ENCODE measurements at places on chromosomes 2 and 18.

- no peak for DNase-seq
These were observed 133.0 kb downstream of the MYO3B start for GRCh38 chr2:170310876-170311502.

GRCh38 chr18:61574665-61575064 lies 241.4 kb downstream of the CDH20 start:
- no peak for DNase-seq

DNA sequence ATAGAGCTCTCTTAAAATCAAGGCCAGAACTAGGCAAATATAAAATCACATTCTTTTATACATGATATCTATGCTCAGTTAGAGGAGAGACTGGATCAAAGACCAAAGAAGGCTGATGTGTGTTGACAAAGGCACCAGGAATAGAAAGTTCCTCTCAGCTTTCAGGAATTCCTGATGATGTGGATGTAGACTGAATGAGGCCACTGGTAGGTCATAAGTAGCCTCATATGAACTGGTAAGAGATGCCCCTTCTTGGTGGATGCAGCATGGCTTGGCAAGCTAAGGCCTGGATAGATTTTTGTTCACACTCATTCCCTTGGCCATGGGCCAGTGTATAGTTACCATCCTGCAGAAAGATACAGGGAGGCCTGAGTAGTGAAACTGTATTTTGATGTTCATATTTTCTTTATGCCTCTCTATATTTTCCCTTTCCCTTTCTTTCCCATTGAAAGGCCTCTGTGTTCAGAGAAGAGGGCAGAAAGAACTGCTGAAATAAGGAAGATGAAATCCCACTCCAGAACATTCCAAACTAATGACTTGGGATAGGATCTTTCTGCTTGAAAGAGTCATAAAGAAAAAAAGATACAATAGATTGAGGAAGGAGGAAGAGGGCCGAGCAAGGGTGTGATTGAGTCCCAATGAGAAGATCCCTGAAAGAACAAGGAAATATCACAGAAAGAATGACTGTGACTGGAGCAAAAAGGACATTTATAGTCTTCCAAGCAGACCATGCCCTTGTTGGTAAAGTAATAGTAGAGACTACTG lies 2182.7 kb upstream of the PIK3C3 start:
- DNase-seq = peak; percentile 68

DNA sequence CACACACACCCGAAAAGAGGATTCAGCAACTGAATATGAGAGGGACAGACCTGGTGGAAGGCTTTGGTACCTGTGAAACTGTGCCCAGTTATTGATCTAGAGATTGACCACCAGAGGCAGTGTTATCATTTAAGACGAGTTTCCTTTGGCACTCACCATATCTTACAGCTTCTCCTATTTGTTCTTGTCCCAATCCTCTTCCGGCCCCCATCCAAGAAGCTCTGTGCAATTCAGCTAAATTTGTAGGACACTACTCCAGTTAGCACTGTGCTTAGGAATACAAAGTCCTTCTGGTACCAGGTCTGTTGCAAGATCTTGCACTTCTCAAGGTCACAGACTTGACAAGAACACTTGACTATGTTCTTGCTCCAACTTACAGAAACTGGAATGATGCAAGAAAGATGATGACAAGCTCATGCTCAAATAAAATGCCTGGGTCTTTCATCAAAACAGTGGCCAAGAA lies 177.7 kb downstream of the TMEM247 start:
- DNase-seq = peak; percentile 63

- DNase-seq = no peak
These were observed 6.1 kb downstream of the LBH start for GRCh38 chr2:30237239-30237965.

- no peak for DNase-seq
These were observed 404.7 kb downstream of the BCL11A start for GRCh38 chr2:60148716-60149115.

- peak; percentile 59 for DNase-seq
These were observed 61.0 kb downstream of the GRB14 start for GRCh38 chr2:164560181-164560792.

- DNase-seq = no peak
These were observed 812.6 kb upstream of the LRATD1 start for GRCh38 chr2:13819896-13820295.

DNA sequence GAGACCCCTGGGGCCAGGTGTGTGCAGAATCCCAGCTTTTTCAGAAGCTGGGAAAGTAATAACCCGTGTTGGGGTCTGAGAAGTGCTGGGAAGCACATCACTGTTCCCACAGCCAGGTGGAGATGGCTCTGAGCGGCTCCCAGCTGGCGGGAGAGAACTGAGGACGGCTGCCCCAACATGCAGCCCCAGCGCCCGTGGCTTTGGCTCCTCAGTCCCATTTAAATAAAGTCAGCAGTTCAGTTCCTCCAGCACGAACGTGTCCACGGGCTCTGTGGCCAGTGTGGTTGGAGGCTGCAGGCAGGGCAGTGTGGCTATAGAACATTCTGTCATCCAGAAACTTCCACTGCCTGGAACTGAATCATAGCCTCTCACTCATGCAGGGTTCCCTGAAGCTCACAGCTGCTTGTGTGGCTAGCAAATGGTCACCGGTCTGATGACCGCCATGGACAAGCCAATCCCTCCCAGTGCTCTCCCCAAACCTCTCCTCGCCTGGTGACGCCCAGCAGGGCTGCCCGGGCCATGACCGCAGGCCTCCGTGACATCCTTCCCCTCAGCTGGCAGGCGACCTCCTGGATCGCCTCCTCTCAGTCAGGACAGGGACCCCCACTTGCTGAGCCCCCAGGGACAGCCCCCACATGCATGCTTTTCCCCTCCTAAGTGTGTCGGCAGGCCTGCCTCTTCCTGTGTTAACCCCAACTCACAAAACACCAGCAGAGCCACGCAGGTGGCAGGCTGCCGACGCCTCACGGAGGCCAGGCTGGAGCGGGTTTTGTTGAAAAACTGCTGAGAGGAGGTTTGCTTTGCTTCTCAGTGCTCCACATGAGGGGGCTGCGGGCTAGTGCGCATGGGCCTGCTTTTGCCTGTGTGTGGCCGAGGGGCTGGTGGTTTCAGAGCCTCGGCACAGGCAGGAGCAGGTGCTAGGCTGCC lies 1.3 kb downstream of the RTP5 start:
- no peak for DNase-seq

DNA sequence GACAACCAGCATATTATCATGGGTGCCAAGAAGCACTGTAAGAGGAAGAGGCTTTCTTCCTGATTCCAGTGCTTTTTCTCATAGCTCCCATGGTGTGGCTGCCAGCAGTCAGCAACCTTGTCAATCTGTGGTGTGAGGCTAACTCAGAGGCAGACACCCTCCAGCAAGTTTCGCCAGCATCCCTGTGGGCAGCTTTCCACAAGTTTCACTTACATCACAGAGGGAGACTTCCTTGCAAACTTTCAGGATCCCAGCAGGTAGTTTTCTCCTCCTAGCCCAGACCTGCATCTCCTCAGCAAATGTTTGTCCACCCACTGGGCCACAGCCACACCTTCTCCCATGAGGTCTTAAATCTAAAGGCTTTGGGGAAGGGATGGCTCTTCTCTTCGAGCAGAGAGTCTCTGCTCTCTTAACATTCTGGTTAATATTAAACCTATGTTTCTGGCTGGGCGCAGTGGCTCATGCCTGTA lies 9.1 kb downstream of the DNAH7 start:
- DNase-seq = no peak

DNA sequence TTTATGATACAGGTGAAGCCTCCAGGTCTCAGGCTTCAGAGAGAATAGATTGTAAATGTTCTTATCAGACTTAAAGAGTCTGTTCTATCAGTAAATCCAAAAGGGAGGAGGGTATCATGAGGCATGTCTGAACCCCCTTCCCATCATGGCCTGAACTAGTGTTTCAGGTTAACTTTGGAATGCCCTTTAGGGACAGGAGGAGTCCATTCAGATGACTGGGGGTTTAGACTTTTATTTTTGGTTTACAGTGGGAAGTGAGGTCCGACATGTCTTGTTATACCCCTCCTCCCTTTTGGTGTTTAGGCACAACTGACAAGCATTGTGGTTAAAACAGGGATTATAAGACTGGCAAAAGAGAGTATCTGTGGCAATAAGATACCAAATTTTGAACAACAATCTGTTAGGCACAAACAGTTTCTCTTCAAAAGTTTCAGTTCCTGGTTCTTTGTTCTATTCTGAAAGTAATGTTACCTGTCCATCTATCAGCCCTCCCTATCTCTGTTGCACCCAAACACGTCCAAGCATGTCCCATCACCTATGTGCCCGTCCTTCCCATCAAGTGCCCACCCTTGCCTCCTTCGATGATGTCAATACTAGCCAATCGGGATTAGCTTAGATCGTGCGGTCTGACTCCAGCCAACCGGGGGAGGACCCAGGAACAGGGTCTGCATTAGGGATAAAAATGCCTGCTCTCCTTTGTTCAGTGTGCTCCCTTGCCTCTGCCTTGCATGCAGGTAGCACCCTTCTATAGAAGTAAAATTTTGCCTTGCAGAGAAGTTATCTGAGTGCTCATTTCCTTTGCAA lies 16.4 kb downstream of the TCF23 start:
- no peak for DNase-seq

GRCh38 chr2:82412021-82412420 lies 2047.1 kb downstream of the SUCLG1 start:
- no peak for DNase-seq

- DNase-seq = no peak
These were observed 255.6 kb downstream of the CCDC178 start for GRCh38 chr18:33184958-33185357.

GRCh38 chr2:85680707-85681371 lies 12.8 kb upstream of the SFTPB start:
- DNase-seq = no peak

DNA sequence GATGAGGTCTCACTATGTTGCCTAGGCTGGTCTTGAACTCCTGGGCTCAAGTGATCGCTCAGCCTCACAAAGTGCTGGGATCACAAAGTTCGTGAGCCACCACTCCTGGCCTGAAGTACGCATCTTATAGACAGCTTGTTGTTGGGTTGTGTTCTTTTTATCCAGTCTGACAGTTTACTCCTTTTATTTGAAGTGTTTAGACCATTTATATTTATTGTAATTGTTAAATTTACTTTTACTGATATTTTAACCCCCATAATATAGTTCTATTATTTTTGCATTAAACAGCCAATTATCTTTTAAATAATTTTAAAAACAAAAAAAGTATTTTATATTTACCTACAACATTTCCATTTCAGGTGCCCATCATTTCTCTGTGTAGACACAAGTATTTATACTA lies 303.0 kb upstream of the HDAC4 start:
- DNase-seq = no peak

DNA sequence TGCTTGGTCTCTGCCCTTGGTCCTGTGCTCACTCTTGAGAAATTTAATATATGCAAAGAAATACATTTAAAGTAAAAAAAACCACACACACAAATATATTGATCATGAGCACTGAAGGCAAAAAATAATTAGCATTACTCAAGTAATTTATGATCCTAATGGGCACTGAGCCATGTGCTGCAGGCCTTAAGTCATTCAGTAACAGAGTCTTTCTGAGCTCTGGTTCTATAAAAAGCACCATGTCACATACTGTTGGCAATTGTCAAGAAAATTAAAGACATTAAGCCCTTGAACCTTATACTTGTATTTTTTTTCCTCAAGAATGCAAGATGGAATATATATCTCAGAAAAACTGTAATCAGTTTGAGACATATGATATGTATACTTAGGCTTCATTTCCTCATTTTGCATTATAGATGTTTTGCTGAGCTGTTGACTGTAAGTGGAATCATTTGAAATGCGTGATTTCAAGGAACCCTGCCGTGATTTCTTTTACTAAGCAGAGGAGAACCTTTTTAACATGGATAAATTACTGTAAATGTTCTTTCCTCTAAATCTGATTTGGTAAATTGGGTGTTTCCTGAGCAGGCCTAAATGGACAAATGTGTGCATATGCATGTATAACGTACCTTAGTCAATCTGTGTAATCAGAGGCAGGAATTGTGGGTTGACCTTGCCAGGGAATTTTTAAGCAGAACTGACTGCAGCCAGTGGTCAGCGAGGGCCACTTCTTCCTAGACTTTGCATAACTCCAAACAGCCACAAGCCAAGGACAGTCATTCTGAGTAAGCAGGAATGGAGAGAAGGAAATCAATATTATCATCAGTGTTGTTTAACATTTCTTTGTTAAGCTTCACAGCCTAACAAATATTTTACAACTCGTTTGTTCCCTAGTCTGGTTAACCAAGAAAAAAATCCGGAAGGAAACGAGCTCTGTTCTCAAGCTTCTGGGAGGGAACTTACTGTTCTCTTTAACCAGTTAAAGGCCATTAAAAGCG lies 191.5 kb upstream of the ATP5MC3 start:
- peak; percentile 75 for DNase-seq

GRCh38 chr18:25921677-25922421 lies 168.6 kb downstream of the SS18 start:
- DNase-seq = no peak

- DNase-seq = no peak
These were observed 31.5 kb upstream of the SMAD7 start for GRCh38 chr18:48982266-48982665.

DNA sequence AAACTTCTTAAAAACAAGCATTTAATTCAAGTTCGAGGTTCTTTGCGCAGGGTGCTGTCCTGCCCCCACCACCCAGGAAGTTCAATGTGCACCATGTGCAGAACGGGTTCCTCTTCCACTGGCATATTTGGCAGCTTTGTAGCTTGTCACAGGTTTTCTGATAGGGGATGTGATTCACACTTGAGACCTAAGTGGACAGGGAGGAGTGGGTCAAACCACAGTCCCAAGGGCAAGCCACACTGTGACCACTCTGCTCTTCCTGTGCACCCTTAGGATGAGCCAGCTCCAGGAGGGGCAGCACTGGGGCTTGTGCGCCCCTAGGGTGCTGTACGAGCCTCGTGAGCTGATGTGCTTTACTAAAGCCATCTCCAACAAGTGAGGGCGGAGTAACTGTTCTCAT lies 82.5 kb downstream of the TGFA start:
- DNase-seq = no peak

DNA sequence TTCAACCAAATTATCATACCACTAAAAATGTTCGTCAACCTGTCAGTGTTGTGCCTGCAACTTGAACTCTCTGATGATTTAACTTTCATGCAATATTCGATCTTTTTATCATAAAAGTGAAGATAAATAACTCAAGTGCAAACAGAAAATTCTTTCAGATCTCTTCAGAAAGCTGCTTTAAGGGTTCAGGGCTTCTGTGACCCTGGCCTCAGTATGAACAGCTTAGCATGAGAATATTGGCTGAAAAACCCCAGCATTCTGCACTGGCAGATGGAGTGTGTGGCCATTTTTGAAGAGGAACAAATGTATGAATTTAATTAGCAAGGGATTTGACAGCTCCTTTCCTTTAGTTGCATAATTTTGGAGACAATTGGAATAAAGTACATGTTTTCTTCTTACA lies 851.4 kb upstream of the SOX11 start:
- DNase-seq = no peak

DNA sequence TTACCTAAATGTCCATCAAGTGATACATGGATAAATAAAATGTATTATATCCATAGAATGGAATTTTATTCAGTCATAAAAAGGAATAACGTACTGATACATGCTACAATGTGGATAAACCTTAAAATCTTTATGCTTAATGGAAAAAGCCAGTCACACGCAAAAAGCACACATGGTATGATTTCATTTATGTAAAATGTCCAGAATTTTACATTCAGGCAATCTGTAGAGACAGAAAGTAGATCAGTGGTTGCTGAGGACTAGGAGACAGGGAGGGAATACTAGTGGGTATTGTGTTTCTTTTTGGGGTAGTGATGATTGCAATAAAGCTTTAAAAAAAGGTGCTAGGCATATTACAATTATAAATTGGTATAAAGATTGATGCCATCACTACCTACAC lies 30.7 kb upstream of the CD302 start:
- peak; percentile 61 for DNase-seq

- no peak for DNase-seq
These were observed 114.9 kb downstream of the SPP2 start for GRCh38 chr2:234165421-234165820.
